Stimulated activated CD4-positive, alpha-beta T cell treated with anti-CD3 and anti-CD28 coated beads, Interleukin-1b, Interleukin-23, amount 100 ng/mL, for 4 hours (primary cell): ENCODE measurements at places on chromosomes 1 and 21.

DNA sequence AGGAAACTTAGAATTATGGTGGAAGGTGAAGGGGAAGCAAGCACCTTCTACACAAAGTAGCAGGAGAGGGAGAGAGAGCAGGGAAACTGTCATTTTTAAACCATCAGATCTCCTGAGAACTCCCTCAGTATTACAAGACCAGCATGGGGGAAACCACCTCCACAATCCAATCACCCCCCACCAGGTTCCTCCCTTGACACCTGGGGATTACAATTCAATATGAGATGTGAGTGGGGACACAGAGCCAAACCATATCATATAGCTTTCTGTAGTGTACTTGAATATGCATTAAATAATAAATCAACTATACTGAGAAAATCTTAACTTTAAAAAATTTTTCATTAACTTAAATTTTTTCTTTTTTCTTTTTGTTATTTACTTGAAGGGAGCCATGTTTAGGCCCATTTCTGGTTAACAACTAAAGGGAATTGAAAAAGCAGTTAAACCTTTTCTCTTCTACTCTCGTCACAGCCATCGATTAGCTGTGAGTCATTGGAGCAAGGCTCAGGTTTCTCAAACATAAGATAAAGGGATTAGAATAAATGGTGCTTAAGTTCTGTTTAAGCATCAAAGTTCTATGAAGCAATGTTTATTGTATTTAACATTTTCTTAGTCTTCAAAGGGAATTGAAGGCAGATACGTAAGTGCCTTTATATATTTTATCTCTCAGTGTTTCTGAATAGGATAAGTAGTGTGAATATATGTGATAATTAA is 72.2 kb upstream of the DPT start:
- DNase-seq = no peak

DNA sequence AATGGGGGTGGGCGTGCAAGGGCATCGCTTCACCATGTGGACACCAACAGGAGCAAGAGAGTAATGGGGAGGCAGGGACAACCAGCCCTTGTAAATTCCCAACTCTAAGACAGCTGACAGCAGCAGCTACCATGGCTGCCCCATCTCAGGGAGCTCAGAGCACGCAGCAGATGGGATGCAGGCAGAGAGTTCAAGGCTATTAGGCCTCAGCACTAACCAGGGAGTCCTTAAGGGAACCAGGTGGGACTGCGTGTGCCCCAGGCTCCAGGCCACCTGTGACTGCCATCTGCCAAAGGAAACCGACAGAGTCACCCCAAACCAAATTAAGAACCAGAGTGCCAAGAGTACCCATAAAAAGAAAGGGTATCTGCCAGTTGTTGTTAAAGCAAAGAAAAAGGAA is 33.7 kb upstream of the PRDM2 start:
- DNase-seq = no peak

DNA sequence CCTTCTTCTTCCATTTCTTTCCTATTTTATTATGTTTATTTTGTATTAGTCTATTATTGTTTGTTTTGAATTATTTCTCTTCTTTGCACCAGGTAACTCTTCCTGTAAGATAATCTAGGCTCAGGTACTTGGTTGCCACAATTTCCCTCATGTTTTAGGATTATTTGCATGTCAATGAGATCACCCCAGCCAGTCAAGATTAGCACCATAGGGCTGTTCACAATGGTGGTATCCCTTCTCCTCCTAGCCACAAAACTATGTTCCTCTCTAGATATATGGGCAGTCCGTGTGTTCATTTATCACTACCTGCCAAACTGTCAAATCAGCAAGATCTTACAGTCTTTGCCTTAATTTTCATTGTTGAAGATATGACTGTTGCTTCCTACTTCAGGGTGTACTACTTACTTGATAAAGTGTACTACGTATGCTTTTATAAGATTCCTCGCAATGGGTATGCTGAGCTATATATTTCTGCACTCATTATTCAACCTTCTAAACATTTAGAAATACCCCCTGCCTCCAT is 1536.2 kb downstream of the PLA2G4A start:
- DNase-seq = no peak

DNA sequence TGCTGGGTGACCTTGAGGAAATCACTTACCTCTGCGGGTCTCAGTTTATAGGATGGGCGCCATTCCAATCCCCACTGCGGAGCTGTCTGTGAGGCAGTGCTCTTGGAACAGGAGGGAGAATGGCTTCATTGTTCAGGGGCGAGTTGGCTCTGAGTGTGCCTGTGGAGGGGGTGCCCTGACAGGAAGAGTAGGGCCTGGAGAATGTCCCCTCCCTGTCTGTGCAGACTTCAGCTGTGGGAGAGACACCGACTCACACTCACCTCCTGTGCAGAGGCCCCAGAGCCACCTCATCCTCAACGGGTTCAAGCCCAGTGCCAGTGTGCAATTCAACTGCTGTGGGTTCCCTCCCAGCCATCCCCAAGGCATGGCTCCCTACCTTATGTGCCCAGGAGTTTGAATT is 17.1 kb downstream of the ADORA1 start:
- DNase-seq = no peak

DNA sequence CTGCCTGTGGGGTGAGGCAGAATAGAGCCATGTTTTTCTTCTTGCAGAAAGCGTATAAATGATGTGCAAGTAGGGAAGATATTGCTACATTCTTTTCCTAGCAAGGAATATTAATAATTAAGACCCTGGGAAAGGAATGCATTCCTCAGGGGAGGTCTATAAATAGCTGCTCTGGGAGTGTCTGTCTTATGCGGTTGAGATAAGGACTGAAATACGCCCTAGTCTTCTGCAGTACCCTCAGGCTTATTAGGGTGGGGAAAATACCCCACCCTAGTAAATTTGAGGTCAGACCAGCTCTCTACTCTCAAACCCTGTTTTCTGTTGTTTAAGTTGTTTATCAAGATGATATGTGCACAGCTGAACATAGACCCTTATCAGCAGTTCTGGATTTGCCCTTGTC is 155.9 kb upstream of the HMCN1 start:
- no peak for DNase-seq

GRCh38 chr1:198669023-198669698 is 30.3 kb downstream of the PTPRC start:
- no peak for DNase-seq

DNA sequence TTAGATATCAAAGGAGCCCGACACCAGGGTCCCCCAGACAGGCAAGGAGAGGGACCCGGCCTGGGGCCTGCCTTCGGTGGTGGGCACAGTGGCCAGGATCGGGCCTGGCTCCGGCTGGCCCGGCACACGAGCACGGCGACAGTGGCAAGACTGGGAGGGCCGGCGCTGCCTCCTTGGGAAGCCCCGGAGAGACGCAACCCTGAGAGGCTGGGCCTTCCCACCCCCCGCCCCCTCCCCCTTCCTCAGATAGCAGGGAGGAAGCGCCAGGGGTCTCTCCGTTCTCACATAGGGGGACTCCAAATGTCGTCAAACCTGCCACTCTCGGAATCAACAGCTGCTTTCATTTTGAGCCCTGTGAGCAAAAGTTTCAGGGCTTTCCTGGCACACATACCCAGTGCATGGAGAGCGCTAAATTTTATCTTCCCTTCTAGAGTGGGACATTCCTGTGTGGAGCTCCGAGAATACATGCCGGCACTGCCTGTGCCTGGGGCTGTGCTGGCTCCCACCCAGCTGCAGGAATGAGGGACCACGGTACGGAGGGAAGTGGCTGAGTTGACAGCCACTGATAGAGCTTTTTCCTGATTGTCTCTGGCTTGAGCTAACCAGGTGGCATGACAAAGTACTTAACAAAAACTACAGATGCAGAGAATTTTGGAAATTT is 62.4 kb downstream of the CD247 start:
- DNase-seq = no peak

DNA sequence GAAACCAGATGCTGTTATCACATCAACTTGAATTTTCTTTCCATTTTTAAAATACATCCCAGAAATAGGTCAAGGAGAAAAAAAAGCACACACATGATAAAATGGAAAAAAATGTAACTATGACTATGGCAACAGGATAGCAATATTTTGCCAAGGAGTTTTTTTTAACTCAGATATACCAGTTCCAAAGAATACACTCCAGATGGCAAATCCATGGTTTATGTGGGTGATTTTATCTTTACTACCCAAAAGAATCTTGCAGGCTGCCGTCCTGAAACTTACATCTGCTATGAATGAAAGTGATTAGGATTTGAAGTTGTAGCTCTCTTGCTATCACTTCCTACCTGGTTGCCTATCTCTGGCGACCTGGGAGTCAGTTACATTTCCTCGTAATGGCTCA is 91.0 kb upstream of the PLPPR4 start:
- DNase-seq = no peak

- no peak for DNase-seq
Observed at GRCh38 chr1:156508205-156508954, 7.8 kb upstream of the MEF2D start.

- DNase-seq = no peak
Observed at GRCh38 chr21:17786071-17786850, 32.9 kb downstream of the C21orf91 start.

DNA sequence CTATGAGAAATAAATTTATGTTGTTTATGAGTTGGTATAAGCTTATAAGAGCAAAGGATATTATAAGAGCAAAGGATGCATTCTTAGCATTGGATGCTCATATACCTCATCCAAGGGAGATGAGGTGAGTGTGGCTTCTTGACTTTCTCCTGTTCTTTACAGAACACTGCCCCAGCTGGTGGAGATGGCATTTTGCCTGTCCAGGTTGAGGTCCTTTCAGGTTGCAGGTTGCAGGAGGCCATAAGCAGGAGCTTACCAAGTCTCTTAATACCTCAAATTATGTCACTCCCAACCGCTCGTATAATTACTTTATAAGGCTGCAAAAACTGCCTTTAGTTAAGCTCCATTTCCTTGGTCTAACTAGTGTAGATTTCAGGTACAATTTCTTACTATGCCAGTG is 66.7 kb downstream of the RPE65 start:
- DNase-seq = no peak
